Cardiac septum (tissue), 1 donor: ENCODE measurements at places on chromosomes 1 and 21.

- DNase-seq: no peak
Measured at GRCh38 chr1:24085546-24085945, 26.4 kb downstream of the MYOM3 start.

- DNase-seq: no peak
Measured at GRCh38 chr21:43961382-43961909, 50.7 kb upstream of the TRAPPC10 start.

GRCh38 chr1:67393240-67393639 lies 37.0 kb downstream of the SERBP1 start:
- DNase-seq: no peak

DNA sequence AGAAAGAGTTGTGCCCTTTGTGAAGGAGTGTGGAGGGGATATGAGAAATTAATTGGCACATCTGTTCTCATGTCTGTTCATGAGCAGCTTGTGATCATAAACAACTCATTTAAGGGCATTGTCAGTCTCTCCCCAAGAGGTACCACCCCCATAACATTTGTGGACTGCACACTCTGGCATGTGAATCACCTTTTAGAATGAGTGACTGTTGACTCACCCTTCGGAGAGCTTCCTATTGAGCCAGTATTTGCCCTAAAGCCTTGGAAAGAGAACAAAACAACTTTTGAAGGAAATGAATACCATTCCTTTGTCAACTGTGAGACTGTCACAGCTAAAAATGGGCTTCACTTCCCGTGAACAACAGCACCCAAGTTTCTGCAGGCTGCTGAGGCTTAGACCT lies 27.5 kb upstream of the MYSM1 start:
- DNase-seq: no peak

DNA sequence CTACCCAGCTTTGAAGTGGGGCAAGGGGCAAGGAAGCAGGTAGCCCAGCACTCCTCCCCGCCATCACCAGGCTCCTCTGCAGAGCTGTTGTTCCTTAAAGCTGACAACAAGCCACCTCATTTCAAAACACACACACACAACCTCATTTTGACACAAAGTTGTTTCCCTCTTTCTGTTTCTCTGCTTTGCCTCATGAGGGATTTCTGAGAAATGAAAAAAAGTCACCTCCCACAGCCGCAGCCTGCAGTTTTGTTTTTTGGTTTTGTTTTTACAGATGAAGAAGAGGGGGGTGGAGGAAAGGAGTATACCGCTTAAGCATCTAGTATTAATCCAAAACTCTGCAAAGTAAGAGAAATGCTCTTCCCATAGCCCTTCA lies 12.1 kb downstream of the MCL1 start:
- DNase-seq: no peak
